Stimulated activated CD8-positive, alpha-beta memory T cell treated with anti-CD3 and anti-CD28 coated beads, Interleukin-7, amount 100 ng/mL, for 1 hour (primary cell): ENCODE measurements at places on chromosomes 7 and 10.

DNA sequence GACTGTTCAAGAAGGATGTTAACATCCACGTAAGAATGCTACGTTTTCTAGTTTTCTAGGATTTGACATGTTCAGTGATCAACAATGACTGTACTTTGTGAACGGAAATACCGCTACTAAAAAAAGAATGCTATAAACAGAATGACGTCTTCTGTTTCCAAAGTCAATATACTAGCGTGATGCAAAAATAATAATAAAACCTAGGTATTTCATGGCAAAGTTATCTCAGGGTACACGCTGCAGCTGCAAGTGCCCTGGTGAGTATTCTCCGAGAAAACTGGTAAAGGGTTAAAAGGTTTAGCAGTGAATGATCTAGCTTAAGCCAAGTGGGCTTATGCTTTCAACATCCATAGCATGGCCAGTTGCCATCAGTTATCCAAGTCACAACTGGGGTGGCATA lies 653.3 kb upstream of the PFKP start:
- no peak for DNase-seq

DNA sequence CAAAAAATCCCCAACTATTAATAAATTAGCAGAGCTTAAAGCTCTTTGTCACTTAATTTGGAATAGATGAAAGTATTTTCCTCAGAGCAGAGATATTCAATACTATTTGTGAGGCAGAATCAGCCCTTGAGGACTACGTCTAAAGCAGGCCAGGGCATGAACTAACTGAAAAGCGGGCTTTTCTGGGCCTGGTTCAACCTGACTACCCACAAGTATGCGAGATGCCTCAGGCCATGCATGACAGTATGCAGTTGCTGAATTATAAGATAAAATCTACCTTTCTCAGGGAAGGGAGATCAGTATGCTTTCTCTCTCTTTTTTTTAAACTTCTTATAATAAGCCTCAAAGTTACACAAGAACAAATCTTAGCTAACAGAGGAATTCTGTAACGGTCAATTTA lies 20.1 kb downstream of the TMEM168 start:
- DNase-seq = no peak

- DNase-seq = no peak
These were observed 113.3 kb upstream of the CREB5 start for GRCh38 chr7:28298870-28299518.

DNA sequence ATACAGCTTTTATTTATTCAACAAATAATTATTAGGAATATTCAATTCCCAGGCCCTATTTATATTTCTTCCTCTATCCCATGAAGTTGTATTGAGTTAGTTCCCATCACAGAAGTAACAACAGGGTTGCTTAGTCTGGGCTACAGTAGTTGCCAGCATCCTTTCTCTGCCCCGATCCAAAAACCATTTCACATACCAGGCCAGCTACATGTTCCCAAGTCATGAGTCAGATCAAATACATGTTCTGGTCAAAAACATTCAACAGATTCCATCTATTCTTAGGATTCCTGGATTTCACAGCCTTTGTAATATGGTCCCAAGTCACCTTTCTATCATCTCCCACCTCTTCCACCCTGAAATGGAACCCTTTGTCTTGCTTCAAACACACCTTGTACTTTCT lies 91.6 kb downstream of the RAB11FIP2 start:
- DNase-seq = no peak

GRCh38 chr10:29736366-29737073 lies 101.7 kb upstream of the SVIL start:
- no peak for DNase-seq

- no peak for DNase-seq
These were observed 149.3 kb upstream of the SHH start for GRCh38 chr7:155961241-155962190.

GRCh38 chr7:113770146-113770738 lies 148.6 kb downstream of the PPP1R3A start:
- no peak for DNase-seq

DNA sequence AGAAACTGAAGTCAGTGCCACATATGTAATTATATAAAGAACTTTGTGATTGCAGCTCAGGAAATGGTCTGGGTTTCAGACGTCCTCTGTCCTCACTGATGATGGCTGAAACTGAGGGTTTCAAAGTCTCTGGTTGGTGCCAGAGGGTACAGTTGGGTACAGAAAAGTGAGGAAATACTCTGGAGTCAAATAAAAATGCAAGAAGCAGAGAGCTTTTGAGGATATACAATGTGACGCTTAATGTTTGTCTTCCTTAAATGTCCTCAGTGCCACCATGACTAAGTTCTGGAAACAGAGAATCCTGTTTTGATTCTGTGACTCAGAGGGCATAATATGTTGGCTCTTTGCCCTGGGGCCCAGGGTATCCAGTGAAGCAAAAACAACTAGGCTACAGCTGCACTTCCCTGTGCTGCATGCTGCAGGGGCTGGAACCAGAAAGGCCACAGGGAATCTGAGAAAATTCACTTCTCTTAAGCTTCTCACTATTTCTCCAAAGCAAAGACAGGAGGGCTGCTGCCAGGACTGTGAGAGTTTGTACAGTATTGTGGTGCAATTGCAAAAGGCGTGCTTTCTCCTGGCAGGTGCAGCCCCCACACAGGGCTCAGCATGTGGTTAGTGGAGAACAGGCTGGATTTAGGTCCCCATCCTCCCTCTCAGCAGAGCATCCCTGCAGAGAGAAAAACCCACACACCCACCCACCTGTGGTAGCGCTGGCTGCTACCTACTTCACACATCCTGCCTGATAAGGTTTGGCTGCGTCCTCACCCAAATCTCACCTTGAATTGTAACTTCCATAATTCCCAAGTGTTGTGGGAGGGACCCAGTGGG lies 169.5 kb upstream of the SVIL start:
- no peak for DNase-seq

GRCh38 chr10:78471723-78472550 lies 438.3 kb downstream of the RPS24 start:
- DNase-seq = no peak

GRCh38 chr7:8226501-8226900 lies 35.5 kb downstream of the ICA1 start:
- DNase-seq = no peak

DNA sequence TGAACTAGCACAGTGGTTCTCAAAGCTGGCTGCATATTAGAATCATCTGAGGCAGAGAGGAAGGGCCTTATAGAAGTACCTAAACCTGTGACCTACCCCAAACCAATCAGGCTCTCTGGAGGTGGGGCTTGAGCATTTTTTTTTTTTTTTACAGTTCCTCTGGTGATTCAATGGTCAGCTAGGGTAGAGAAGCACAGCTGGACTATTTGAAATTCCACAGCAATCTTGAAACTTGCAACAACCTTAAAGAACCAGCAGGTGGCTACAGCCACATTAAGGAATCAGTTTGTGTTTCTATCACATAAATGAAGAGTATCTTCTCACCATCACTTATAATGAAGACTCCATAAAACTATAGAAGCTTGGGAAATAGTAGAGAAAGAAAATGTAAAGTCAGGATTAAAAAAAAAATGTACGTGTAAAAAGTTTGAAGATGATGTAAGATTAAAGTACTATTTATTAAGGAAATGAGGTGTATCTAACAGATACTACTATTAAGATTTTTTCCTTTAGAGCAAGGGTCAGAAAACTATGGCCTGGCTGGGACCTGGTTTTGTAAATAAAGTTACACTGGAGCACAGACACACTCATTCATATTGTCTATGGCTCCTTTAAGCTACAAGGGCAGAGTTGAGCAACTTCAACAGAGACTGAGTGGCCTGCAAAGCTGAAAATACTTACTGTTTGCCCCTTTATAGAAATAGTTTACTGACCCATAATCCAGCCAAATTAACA lies 3.8 kb downstream of the RTKN2 start:
- no peak for DNase-seq

DNA sequence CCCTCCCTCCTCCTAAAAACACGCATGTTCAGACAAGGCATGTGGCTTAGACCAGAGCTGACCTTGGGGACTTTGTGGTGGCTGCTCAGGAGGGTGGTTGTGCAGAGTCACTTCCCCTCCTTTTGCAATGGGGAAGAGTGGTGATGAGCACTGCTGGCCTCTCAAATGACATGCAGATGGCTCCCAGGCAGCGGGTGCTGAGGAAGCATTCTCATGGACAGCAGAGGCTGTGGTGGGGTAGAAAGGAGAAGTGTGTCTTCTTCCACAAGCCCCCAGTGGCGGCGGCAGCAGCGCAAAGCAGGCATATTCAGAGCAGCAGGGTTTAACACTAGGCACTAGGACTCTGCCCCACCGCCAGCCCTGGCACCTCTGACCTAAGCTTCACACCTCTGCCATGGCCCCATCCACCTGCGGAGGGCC lies 105.9 kb upstream of the ANLN start:
- DNase-seq = no peak

GRCh38 chr10:26879744-26880143 lies 19.0 kb upstream of the ABI1 start:
- no peak for DNase-seq

DNA sequence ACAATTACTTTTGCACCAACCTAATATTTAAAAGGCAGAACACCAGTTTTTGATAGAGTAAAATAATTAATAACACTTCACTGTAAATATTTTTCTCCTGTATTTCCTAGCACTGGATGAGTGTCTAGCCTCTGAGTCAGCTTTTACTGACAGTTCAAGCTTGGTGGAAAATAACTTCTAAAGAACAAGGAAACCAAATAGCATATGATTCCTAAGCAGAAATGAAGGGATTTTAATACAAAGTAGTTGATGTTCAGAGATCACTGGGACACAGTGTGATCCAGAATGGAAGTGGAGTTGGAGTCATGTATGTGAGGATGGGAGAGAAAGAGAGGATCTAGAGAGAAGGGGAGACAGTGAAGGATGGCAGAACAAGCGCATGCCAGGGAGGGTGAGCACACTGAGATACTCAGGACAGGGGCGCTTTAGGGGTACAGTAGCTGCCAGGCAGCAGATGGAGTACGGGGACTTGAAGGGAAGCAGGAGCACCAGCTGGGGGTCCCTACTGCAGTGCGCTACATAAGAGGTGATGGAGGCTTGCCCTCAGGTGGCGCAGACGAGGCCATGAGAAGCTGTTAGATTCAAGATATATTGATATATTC lies 117.9 kb upstream of the KLF6 start:
- DNase-seq = no peak

GRCh38 chr10:8726084-8726778 lies 671.7 kb downstream of the GATA3 start:
- no peak for DNase-seq

DNA sequence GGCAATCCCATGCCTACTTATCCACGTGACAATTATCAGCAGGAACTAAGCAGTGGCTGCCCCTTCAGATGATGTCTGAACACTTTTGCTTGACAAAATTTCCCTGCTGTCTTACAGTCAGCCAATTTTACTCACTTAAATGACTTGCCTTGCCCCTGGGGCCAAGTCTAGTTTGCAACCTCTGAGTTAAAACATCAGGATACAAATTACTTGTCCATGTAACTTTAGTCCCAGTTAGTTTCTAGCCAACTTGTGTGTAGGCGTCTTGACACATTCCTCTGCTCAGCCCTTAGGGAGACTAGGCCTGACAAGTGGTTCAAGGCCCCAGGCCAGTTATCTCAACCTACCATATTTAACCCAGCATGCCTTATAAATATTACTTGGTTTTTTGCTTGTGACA lies 11.6 kb upstream of the TYSND1 start:
- no peak for DNase-seq

GRCh38 chr7:235576-236395 lies 43.4 kb downstream of the FAM20C start:
- no peak for DNase-seq

DNA sequence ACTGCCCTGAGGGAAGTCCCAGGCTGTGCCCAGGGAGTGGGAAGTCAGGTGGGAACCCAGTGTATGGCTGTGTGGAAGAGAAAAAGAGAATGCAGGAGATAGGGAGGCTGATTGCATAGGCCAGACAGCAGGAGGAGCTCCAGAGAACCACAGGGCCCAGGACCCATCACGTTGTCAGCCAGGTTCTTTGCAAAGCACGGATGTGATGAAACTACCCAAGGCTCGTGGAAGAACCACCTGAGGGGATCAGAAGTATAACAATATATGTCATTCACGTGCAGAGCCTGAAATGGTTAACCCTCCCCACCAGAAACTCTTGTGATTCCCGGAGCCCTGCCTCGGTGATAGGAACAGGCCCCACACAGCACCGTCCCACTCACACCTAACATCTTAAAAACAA lies 83.6 kb downstream of the LARP4B start:
- no peak for DNase-seq

DNA sequence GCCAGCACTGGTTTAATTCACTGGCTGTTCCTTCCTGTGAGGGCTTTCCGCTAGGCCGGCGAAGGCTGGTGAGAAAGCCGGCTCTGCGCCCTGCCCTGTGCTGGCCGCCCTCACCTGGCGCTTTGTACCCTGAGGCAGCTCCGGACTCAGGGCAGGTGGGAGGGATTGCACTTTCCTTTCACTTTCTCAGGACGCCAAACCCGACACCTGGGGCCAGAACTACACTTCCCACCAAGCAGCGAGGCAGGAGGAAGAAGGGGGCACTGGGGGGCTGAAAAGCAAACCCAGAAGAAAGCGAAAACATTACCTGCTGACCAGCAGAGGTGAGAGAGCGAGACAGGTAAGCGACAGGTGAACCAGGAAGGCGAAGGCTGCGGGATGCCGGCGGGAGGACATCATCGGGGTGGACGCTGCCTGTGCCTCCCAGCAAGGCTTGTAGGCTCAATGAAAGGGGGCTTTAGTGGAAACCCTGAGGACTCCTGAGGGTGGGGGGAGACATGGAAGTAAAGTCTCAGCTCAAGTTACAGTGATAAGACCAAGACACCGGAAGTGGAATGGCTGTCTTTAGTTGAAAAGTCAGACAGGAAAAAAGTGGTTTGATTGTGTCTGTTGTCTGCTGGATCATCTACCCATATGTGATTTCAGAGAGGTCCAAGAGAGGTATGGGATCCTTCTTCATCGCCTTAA lies at the start of gene RAB19:
TSS of gene RAB19 (plus strand) at position 181 of the 687 bp plus-strand sequence. CDS start 3,589 bp downstream, outside the sequence.
- peak; percentile 14 for DNase-seq

DNA sequence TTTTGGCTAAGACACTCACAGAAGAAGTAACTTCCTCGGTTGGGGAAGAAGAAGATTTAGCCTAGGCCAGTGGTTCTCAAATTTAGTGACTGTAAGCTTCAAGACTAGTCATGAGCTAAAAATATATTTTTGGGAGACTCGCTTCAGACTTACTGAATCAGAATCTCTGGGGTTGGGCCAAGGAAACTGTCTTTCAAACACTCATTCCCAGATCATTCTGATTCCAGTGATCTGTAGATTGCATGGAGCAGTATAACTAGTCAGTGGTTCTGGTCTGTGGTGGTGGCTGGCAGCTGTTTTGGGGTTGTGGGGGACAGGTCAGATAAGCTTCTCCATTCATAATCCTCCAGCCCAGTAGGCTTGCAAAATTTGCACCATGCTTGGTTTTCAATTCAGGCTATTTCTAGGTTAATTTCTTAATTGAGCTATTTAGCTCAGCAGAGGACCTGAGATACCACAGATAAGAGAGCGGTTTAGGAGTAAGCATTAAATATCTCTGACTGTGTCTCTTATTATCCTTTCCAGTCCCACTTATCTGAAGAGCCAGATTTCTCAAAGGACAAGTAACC lies 3.8 kb upstream of the KAT6B start:
- DNase-seq = no peak
